ENCODE measurements at places on chromosomes 4 and X.
A peak's percentile ranks its signal among the peaks of the same experiment; 100 is the strongest.

DNA sequence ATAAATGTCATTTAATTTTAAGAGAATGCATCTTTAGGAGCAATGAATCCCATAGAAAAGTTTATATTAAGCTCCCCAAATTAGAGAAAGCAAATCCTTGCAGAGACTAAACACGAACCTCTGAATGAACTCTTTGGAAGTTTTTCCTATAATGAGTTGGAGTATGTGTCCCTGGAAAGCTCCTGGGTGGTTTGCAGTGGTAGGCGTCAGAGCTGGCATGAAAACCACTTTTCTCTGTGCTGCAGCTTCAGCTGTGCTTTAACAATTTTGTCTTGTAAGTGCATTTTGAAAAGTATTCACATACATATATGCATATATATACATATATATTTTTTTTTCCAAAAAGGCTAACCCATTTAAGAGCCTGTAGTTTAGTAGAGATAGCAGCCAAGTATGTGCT, 148.7 kb upstream of the TBC1D9 start:
- no peak for DNase-seq

GRCh38 chr4:181046809-181047208, 1196.4 kb upstream of the TENM3 start:
- no peak for DNase-seq

DNA sequence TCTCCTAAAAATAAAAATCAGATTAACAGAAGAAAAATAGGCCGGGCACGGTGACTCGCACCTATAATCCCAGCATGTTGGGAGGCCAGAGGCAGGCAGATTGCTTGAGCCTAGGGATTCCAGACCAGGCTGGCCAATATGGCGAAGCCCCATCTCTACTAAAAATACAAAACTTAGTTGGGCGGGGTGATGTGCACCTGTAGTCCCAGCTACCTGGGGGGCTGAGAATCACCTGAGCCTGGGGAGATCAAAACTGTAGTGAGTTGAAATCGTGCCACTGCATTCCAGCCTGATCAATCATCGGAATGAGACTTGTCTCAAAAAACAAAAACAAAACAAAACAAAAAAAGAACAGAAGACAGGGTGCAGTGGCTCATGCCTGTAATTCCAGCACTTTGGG, 32.8 kb upstream of the NOCT start:
- no peak for DNase-seq

GRCh38 chr4:47659342-47659741, 174.3 kb downstream of the ATP10D start:
- DNase-seq, result no peak

- DNase-seq, result no peak
These were observed 3.6 kb downstream of the IRS4 start for GRCh38 chrX:108732630-108733321.

GRCh38 chr4:99859618-99860017, 34.6 kb downstream of the LAMTOR3 start:
- DNase-seq, result no peak

- DNase-seq, result no peak
These were observed 21.9 kb downstream of the FHIP1A start for GRCh38 chr4:151430740-151431457.

DNA sequence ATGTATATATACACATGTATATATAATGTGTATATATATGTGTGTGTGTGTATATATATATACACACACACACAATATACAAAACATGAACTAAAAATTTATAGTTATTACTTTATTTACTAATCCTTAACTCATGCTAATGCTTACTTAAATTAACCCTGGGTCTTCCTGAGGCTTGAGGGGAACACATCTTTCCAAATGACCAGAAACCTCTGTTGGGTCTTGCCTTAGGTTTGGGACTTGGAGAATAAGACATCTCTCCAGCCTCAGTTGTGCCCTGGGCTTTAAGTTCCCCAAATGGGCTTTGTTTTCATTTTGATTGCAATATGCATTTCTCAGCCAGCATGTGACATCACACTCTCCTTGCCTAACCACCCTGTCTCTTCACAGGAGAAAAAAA, 7.7 kb downstream of the GEMIN8 start:
- no peak for DNase-seq

- DNase-seq, result peak; percentile 93
These were observed 14.5 kb downstream of the WDFY3 start for GRCh38 chr4:84952004-84952403.

GRCh38 chrX:88526385-88526784, 220.6 kb upstream of the CPXCR1 start:
- no peak for DNase-seq

DNA sequence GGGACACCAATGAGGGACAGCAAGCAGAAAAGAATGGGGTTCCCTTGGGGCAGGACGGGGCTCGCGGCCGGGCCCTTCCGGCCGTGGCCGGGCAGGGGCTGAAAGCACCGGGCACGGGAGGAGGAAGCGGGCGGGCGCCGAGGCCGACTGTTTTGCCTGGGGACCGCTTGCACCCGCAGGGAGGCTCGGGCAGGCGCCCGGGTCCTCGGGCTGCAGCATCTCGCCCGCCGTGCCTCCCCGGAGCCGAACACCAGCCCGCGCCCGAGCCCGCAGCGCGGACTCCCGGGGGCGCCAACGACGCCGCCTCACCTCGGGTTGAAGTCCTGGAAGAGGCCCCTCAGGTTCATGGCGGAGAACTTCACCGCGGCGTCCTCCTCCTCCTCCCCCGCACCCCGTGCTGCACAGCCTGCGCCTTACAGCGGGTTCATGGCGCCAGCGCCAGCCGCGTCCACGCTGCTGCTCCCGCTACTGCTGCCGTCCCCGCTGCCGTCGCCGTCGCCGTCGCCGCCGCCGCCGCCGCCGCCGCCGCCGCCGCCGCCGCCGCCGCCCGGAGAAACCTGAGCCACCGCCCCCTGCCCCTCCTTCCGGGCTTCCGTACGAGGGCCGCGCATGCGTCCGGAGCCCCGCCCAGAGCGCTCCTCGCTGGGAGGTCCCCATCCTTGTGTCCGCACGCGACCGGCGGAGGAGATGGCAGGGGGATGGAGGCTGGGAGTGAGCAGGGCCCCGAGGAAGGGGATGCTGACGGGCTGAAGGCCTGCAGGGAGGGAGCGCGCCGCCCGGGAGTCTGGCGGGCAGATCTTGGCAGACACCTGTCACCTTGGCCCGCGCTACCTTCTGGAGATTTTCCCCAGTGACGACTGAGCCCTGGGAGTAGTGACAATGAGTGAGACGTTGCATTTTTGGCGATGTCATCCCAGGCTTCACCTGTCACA, at the start of gene TMEM185A:
TMEM185A (minus strand) TSS at position 559 of the 932 bp plus-strand sequence; CDS start at position 347, 212 bp downstream.
- DNase-seq, result peak; percentile 39

GRCh38 chr4:185144601-185145240, 1.7 kb downstream of the SLC25A4 start:
- no peak for DNase-seq

DNA sequence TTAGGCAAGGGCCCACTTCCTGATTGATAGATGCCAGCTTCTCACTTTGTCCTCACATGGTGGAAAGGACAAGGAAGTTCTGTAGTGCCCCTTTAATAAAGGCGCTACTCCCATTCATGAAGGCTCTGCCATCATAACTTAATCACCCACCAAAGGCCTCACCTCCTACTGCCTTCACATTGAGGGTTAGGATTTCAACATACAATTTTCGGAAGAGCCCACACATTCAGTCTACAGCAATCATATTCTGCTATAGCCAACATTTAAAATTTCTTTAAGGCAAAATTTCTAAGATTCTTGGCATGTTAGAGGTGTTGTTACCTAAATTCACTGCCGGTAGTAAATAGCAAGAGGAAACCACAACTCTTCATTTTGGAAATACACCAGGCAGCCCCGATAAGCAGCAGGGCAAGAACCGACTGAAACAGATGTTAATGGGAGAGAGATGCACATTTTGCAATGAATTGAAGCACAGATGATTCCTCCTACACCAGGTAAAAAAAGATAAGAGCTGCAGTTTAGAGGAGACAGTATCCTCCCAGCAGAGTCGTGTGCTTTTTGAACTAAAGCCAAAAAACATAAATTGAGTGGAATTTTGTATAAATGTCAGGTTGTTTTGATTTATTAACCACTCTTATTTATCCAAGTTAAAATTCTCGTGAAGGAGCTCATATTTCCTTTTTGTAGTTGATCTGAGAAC, 594.9 kb downstream of the KCTD8 start:
- DNase-seq, result no peak

DNA sequence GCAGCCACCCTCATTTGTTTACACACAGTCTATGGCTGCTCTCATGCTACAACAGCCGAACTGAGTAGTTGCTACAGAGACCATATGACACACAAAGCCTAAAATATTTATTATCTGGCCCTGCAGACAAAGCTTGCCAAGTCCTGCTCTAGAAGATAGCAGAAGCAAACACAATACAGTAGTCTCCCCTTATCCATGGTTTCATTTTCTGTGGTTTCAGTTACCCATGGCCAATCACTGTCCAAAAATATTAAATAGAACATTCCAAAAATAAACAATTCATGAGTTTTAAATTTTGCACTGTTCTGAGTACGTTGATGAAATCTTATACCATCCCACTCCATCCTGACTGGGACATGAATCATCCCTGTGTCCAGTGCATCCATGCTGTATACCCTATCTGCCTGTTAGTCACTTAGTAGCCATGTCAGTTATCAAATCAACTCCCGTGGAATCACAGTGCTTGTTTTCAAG, 40.2 kb upstream of the ZNF81 start:
- DNase-seq, result peak; percentile 55

DNA sequence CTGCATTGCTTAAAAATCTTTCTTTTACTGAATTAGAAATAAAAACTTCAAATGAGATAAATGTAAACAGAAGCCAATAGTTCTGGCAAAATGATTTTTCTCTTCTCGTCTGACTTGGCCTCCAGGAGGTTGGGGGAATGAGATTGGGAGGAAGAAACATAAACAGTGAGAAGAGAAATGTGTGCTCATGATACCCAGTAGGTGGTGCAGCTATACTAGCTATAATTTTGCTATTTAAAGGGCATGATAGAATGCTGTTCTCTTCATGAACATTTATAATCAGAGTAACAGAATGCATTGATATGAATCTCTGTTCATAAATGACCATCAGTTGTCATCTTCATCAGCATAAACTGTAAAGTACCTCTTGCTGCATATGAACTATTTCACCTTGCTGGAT, 85.5 kb downstream of the TACR3 start:
- DNase-seq, result peak; percentile 25

DNA sequence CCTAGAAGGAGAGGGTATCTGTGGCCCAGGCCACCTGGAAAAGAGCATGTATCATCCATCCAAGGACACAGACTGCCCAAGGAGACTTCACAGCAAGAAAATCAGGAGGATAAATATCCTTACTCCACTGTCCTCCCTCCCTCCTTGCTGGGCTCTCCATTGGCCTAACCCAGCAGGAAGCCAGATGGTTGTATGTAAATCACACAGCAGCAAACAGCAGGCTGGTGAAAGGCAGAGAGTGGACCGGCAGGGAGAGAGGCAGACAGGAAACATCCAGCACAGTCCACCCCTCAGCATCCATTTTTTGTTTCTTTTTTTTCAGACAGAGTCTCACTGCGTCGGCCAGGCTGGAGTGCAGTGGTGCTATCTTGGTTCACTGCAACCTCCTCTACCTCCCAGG, 17.5 kb downstream of the TXK start:
- no peak for DNase-seq

DNA sequence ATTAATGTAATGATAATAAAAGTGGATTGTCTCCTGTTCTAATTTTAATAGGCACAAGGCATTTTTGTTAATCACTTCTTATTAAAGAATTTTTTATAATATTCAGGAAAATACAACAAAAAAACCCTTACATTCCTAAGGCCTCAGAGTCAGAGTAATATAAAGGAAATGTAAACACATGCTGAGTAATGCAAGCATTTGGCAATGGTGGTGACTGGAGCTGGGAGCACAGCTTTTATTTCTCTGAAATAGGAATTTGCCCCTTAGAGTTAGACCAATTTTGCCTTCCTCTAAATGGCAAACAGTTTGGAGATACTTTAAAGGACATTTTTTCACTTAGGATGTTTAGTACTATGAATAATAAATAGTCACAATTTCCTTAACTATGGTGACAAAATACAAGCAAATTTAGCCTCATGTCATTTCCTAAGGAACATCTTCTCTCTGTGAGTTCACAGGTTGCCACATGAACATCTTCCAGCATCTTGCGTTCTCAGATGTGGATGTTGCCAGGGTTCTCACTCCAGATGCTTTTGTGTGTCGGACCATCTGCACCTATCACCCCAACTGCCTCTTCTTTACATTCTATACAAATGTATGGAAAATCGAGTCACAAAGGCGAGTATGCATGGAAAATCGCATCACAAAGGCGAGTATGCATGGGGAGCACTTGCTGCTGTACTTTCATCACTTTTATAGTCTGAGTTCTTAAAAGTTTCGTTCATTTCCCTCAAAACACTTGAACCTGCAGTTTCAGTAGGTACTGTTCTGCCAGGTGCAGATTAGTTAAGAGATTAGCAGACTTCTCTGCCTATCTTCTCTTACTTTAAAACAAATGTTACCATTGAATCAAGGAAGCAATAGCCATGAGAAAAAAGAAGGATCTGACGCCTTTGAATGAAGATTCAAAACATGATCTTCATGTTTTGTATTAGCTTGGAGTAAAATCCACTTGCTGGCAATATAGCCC, 15.9 kb upstream of the F11 start:
- DNase-seq, result peak; percentile 25

GRCh38 chr4:8831221-8832112, 40.2 kb downstream of the HMX1 start:
- no peak for DNase-seq

DNA sequence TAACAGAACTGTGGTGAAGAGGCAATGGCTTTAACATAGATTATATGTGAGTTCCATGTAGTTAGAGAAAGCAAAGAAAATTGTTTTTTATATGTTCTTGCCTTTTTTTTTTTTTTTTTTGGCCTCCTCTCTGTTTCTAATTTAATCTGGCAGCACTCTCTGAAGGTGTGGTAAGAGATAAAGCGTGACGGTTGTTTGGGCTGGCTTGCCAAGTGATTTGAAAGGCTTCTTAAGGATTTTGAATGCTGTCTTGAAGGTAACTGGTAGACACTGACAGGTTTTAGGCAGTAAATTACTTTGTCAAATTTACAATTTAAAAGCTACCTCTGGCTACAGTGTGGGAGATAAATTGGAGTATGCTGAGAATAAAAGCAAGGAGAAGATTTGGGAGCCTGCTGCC, 269.3 kb upstream of the HS3ST1 start:
- DNase-seq, result peak; percentile 40

DNA sequence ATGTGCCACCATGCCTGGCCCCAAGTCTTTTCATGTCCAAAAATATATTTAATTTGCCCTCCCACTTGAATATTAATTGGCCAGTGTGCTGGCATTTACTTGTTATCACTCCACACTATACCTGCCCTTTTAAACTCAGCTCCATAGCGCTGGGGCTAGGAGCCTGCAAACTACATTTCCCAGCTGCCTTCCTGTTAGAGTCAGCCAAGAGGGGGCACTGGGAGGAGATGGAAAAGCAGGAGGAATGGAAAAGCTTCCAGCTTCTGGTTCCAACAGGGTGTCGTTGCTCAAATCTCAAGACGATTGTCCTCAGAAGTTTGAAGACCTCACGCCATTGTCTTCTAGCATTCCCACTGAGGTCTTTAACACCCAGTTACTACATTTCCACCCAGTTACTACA, 315.5 kb downstream of the BCOR start:
- DNase-seq, result no peak

GRCh38 chr4:166064721-166065120, 191.7 kb downstream of the TLL1 start:
- DNase-seq, result peak; percentile 36
